OCI-M1 (cell line): ENCODE measurements at places on chromosomes 12 and 14.

- no peak for DNase-seq
Observed at GRCh38 chr14:59292028-59292427, 103.6 kb downstream of the DAAM1 start.

DNA sequence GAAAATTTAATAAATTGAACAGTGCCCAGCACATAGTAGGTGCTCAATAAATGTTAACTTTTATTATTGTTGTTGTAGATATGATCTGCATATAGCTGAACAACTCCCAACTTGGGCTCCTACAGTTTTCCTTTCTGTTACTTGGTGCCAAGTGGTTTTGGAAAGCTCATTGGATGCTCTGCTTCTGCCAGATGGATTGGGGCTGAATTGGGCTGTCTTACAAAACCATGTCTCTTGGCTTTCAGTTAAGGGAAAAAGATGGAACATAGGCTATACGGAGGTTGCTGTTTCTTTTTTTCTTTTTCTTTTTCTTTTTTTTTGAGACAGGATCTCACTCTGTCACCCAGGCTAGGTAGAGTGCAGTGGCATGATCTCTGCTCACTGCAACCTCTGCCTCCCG lies 140.7 kb upstream of the PWP1 start:
- DNase-seq = no peak

GRCh38 chr12:91388573-91388972 lies 206.0 kb upstream of the DCN start:
- DNase-seq = peak; percentile 47

DNA sequence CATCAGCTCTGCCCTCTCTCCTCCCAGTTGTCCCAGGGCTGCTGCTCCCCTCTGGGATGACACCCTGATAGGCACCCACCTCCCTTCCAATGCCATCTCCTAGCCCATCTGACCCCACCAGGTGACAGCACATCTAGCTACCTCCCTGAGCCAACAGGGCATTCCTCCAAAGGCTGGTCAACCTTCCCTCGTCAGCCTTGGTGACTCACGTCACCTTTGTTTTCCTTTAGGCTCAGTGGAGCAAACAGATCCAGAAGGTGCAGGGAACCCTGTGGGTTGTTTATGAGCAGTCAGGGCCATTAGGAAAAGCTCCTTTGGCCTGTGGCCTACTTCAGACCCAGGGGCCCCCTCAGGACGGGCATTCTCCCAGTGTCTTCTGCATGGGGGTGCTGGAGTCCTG lies 32.4 kb downstream of the PIGH start:
- no peak for DNase-seq

DNA sequence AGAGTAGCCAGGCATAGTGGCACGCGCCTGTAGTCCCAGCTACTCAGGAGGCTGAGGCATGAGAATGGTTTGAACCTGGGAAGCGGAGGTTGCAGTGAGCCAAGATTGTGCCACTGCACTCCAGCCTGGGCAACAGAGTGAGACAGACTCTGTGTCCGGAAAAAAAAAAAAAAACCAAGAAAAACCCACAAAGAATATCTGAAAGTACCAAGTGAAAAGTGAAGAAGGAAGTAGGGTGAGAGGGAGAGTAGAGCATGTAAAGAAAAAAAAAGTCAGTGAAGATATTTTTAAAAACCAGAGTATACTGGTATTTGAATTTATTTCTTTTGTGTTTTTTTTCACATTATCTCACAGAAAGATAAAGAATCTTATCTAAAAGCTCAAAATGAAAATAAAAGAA lies 43.3 kb upstream of the ISM2 start:
- no peak for DNase-seq
